ENCODE measurements at places on chromosomes 11 and 22.
A peak's percentile ranks its signal among the peaks of the same experiment; 100 is the strongest.

DNA sequence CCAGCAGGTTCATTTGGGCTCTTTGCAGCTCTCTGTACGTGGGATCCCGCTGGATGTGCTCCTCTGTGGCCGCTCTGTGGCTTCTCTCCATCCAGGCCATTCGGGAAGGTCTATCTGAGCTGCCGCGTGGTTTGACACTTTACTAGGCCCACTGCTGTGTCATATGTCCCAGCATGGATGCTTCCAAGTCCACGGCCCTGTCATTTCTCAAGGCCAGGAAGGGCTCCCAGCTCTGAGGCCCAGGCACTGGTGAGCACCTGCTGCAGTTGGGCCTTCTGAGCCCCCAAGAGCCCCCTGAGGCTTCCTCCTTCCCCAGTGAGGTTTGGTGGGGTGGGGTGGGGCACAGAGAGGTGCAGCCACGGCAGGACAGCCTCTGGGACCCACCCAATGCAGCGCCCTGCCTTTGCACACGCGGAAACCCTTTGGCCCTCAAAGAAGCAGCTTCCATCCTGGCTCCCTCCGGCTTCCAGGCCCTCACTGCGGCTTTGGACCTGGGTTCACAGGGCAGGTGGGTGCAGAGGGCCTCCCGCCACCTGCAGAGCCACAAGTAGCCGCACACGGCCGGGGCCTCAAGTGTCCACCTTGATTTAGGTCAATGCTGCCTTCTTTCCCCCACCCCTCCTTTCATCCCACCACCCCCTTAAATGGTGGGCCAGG is 44.5 kb upstream of the FGF3 start:
- DNase-seq, result no peak

- DNase-seq, result no peak
These were observed 7.7 kb upstream of the UBASH3B start for GRCh38 chr11:122647736-122648275.

DNA sequence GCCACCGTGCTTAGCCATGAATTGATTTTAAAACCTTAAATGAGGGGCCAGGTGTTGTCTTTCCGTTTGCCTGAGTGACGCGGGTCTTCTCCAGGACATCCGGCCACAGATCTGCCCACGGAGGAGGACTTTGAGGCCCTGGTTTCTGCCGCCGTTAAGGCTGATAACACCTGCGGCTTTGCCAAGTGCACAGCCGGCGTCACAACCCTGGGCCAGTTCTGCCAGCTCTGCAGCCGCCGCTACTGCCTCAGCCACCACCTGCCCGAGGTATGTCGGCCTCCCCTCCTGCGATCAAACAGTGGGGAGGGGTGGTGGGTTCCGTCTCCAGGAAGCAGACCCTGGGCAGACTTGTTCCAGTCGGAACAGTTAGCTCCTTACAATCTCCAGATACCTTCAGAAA is 34.4 kb downstream of the IGHMBP2 start:
- no peak for DNase-seq

DNA sequence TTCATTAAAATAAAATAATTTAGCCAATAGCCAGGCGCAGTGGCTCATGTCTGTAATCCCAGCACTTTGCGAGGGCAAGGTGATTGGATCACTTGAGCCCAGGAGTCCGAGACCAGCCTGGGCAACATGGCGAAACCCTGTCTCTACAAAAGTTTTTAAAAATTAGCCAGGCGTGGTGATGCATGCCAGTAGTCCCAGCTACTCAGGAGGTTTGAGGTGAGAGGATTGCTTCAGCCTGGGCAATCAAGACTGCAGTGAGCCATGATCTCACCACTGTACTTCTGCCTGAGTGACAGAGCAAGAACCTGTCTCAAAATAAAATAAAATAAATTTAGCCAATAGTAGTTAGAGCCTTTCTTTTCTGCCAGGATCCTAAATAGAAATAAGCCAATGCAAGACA is 12.2 kb downstream of the HPS5 start:
- DNase-seq, result no peak

- peak; percentile 27 for DNase-seq
These were observed 53.6 kb downstream of the BCR start for GRCh38 chr22:23233752-23234408.

DNA sequence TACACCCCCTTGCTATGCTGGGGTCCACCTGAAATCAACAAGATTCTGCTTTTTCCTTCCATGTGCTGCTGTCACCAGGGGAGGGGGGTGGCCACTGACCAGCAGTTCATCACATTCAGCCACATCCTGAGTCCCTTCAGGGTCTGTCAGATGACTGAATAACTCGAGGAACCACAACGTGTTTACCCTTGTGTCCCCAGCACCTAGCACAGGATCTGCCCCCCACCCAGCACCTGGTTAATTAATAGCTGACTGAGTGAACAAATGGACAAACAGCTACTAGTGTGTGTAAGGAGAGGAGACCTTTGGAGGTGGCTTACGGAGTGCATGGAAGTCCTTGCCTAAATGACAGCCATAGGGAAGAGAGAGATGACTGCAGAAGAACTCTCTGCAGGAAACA is 119.5 kb upstream of the NCAM1 start:
- DNase-seq, result no peak

DNA sequence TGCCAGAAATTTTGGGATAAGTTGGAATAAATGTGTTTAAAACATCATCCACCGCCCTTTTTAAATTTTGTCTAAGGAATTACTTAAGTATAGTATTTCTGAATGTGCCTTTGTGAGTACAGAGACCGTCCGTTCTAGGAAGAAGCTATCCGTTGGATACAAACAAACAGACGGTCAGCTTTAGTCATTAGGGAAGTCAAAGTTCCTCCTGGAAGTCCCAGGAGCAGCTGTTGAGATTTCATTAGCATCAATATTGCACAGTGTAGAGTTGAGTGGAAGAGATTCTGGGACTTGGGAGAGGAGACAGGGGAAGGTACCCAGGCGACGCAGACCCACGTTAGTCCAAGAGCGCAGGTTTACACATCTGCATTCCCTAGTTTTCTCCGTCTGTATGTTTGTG is 15.7 kb upstream of the ADSL start:
- DNase-seq, result no peak

DNA sequence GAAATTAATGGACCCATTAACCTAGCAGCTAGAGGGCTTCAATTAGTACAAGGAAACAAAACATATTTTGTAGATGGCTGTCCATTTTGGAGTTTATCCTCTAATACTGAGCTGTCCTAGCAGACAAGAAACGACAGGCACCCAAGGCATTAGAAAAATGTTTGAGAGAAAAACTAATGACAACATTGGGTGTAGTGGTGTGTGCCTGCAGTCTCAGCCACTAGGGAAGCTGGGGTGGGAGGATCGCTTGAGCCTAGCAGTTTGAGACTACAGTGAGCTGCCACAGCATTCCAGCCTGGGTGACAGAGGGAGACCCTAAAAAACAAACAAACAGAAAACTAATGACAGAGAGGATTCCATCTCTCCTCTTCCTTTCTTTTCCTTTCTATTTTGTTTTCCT is 1.5 kb downstream of the A4GALT start:
- DNase-seq, result no peak

GRCh38 chr11:114236829-114237228 is 59.4 kb upstream of the NNMT start:
- no peak for DNase-seq

All from stimulated activated CD4-positive, alpha-beta T cell treated with anti-CD3 and anti-CD28 coated beads, Interleukin-12 subunit alpha, Interleukin-12 subunit beta, amount 100 ng/mL, for 4 hours (primary cell).